Melanocyte of skin (primary cell): ENCODE measurements at places on chromosomes 6 and 20. TPM values are rescaled to one million over a fixed set of nuclear protein-coding genes. Genes with fewer than 3 reads are reported as not detected.

The CD83 gene
- 8.9 and 23.6 TPM in 2 replicates for total RNA-seq

The MUC21 gene
- not detected in 2 replicates for total RNA-seq

The NKAIN4 gene
- 0.33 TPM in 1 of 2 replicates, not detected in the other for total RNA-seq

The HTR1B gene
- total RNA-seq = 0.73 TPM in 1 of 2 replicates, not detected in the other

The TRIM10 gene
- total RNA-seq = not detected in 2 replicates

The FILIP1 gene
- total RNA-seq = under 0.01 TPM in 1 of 2 replicates, not detected in the other

The ESR1 gene
- 1.5 and 2.4 TPM in 2 replicates for total RNA-seq

The MYBL2 gene
- 22.7 and 27.6 TPM in 2 replicates for total RNA-seq

The PPP1R16B gene
- total RNA-seq = 0.93 and 6.3 TPM in 2 replicates

The MED20 gene
- total RNA-seq = 17.2 and 30.2 TPM in 2 replicates

The PGK2 gene
- total RNA-seq = not detected in 2 replicates

The CDH26 gene
- total RNA-seq = 0.15 TPM in 1 of 2 replicates, not detected in the other

The ADA gene
- total RNA-seq = 7.3 and 7.7 TPM in 2 replicates

The ALDH8A1 gene
- 0.31 and 2.3 TPM in 2 replicates for total RNA-seq

The MOXD1 gene
- total RNA-seq = 18.9 and 37.9 TPM in 2 replicates

The DUSP15 gene
- 10.0 and 16.4 TPM in 2 replicates for total RNA-seq

The GMPR gene
- total RNA-seq = 125 and 129 TPM in 2 replicates

The CPXM1 gene
- total RNA-seq = not detected in 2 replicates

The PTK6 gene
- total RNA-seq = 0.15 and 0.33 TPM in 2 replicates

The EYA4 gene
- not detected in 2 replicates for total RNA-seq

The PNPLA1 gene
- not detected in 2 replicates for total RNA-seq

The RRAGD gene
- 32.3 and 57.4 TPM in 2 replicates for total RNA-seq

The CRIP3 gene
- not detected in 2 replicates for total RNA-seq
